ENCODE measurements at places on chromosomes 7 and 10.
A peak's percentile ranks its signal among the peaks of the same experiment; 100 is the strongest.

GRCh38 chr7:36205803-36206202, 52.7 kb downstream of the EEPD1 start:
- no peak for DNase-seq

GRCh38 chr7:100369105-100369504, 4.2 kb upstream of the PILRA start:
- DNase-seq: no peak

- DNase-seq: no peak
These were observed 831 bp downstream of the ZKSCAN5 start for GRCh38 chr7:99505324-99505662.

GRCh38 chr10:97689559-97690020, 2.5 kb upstream of the AVPI1 start:
- DNase-seq: no peak

DNA sequence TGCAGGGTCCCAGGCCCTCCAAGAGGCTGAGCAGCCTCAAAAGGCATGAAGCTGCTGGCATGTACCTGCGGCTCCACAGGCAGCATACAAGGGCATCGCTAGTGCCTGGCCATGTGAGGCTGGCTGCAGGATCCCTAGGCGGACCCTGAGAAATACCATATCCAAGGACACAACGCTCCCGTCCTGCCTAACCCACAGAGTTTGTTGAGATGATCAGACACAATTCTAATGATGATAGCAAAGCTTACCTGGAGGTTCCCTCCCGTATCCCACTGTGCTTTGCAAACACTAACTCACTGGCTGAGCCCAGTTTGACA, 17.3 kb downstream of the CLRN3 start:
- peak; percentile 38 for DNase-seq

GRCh38 chr10:131825960-131826650, 74.7 kb upstream of the PPP2R2D start:
- no peak for DNase-seq

DNA sequence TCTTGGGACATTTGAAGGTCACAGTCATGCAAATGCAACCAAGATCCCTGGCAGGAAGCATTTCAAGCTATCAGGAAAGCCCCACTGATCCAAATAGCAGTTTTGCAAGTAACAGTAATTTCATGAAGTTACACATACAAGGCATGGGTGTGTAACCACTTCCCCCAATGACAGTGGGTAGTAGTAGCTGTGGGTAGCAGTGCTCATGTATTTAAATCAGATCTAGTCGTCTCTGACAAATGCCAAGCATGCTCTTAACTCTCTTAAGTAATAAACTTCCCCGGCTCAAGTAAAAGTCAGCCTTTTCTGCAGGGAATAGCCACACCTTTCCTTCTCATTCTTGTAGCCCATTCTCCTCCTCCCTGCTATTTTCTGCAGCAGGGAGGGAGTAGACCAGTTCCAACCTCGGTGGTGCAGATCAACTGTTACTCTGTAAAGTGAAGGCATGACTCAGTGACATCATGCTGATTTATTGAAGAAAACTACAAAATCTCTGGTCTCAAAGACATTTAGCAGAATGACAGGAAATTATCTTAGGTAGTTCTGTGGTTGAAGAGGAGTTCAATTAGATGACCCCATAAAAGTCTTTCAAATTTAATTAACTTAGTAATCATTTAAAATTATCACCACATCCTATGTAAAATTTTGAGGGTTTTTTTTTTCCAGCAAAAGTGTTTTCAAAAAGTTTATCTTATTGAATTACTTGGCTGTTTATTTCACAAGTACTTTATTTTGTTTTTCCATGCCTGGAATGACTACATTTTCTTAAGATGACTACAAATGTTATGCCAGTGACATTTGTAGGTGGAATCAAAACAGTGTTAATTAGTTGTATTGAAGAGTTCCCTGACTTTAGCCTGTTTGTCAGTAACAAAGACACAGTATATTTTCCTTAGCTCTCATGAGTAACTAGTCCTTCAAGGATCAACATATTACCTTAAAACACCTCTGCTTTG, 568.3 kb downstream of the INHBA start:
- no peak for DNase-seq

- no peak for DNase-seq
These were observed 116.6 kb upstream of the GLCCI1 start for GRCh38 chr7:7851991-7852390.

DNA sequence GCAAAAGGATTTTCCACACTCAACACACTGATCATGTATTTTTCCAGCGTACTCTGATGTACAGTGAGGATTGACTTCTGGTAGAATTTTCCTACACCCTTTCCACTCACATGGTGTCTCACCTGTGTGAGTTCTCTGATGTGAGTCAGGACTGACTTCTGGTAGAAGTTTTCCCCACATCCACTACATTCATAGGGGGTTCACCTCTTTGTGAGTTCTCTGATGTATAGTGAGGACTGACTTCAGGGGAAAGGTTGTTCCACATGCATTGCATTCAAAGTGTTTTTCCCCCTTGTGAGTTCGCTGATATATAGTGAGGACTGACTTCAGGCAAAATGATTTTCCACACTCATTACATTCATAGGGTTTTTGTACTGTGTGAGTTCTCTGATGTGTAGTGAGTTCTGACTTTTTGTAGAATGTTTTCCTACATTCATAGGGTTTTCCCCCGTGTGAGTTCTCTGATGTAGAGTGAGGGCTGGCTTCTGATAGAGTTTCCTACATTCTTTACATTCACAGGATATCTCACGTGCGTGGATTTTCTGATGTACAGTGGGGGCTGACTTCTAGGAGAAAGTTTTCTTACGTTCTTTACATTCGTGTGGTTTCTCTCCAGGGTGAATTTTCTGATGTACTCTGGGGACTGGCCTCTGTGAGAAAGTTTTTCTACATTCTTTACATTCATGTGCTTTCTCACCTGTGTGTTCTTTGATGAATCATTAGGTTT, 146.5 kb downstream of the GLRX3 start:
- no peak for DNase-seq

- DNase-seq: no peak
These were observed 322.6 kb upstream of the KIAA1217 start for GRCh38 chr10:23886355-23886754.

DNA sequence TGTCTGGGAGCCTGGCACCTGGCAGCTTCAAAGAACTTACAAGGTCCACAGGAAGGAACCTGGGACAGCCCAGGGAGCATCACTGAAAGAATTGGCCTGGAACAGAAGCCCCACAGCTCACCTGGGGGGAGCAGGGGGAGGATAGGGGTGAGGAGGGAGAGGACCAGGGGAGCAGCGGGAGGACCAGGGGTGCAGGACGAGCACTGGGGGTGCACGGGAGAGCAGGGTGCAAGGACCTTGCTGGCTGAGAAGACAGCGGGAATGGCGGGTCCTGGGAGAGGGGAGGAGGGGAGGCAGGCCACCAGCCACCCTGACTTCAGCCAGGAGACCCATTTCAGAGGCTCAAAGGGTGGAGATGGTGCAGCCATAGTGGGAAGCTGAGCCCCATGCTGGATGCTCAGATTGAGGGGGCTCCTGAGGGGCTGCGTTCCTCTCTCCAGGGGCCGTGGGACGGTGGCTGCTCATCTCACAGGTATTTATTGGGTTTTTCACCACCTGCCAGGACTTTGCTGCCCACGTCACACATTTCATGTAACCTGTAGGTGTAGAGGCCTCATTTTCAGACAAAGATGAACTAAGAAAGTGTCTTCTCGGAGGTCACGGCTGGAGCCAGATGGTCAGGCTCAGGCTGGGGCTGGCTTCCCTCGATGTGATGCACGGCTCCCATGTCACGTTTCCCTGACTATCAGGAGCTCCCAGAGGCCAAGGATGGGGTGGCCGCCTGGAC, 110.1 kb downstream of the WDR37 start:
- DNase-seq: no peak

GRCh38 chr10:102501201-102502028, 1.1 kb downstream of the ACTR1A start:
- DNase-seq: no peak

DNA sequence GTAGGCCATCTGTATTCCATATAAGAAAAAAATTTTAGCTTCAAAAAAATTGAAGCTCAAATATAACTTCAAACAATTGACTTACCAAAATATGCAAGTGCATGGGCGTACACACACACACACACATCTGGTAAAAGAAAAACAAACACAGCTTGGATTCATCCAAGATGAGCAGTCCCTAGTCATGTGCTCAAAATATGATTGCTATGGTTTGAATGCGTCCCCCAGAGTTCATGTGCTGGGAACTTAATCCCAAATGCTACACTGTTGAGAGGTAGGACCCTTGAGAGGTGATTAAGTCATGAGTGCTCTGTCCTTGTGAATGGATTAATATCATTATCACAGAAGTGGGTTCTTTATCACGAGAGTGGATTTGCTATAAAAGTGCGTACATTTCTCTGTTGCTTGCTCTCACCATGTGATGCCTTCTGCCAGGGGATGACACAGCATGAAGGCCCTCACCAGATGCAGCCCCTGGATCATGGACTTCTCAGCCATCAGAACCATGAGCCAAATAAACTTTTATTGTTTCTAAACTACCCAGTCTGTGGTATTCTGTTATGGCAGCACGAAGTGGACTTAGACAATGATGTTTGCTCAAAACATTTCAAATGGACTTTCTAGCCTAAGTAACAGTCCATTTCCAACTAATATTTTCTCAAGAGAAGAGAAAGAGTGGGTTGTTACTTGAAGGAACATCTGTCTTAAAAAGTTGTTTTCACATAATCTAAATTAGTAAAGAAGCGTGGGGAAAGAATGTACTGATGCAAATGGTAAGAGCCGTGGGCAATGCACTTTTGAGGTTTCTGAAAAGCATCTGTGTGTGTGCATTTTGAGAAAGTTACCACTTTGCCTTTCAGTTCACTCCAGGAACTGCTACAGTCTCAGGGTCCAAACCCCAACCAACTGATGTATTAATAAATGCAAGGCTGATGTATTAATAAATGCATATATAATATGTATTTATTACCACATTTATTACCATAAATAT, 15.1 kb upstream of the SVIL start:
- no peak for DNase-seq

DNA sequence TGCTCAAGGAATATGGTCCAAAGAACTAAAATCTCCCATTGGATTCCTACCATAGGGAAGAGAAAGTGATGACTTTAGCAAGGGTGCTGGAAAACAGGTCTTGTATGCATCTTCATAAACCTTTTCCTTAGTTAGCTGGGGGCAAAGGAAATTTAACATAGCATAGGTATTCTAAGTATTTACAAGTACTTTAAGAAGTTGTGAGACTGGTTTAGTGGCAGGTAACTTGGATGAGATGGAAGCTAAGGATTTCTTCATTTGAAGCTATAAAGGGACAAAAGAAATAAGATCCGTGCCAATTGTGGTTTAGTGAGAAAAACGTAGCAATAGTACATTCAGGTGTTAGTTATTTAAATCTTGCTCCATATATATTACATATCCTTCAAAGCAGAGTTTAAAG, 183.4 kb upstream of the TCF7L2 start:
- no peak for DNase-seq

DNA sequence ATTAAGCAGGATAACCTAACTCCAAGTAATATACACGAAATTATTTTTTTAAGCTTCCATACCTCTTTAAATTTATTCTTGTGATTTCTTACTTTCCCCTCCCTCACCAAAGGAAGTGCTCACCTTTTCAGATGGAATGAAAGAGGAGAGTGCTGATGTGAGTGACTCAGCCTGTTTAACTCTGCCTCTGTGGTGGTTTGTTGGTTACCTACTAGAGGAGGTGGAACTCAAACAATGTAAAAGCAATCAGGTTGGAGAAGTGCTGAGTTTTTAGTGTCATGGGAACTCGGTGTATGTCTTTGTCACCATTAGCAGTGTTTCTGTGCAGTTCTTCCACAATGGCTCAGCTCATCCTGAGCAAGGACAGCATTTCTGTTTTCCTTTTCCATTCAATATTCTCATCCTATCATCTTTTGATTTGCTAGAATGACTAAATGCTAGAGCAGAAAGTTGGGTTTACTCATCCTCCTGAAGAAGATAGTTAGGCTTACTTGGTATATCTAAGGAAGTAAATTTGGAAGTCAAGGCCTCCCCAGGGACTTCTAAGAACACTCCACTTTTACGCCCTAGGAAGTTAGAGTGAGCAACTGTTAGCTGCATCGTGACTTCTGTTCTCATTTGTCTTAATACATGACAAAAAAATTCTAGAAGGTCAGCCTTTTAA, 6.0 kb downstream of the ADD3 start:
- DNase-seq: no peak

- DNase-seq: no peak
These were observed 65.3 kb upstream of the NPTX2 start for GRCh38 chr7:98551611-98552273.

GRCh38 chr7:3575753-3576531, 274.9 kb downstream of the SDK1 start:
- DNase-seq: no peak

- no peak for DNase-seq
These were observed 23.4 kb downstream of the PYROXD2 start for GRCh38 chr10:98391578-98391991.
